ENCODE measurements at places on chromosomes 11 and 22. TPM values are rescaled to one million over a fixed set of nuclear protein-coding genes. Genes with fewer than 3 reads are reported as not detected.
A peak's percentile ranks its signal among the peaks of the same experiment; 100 is the strongest.

GPR83 gene
- total RNA-seq, result not detected

TPBGL gene
- total RNA-seq, result not detected

DNA sequence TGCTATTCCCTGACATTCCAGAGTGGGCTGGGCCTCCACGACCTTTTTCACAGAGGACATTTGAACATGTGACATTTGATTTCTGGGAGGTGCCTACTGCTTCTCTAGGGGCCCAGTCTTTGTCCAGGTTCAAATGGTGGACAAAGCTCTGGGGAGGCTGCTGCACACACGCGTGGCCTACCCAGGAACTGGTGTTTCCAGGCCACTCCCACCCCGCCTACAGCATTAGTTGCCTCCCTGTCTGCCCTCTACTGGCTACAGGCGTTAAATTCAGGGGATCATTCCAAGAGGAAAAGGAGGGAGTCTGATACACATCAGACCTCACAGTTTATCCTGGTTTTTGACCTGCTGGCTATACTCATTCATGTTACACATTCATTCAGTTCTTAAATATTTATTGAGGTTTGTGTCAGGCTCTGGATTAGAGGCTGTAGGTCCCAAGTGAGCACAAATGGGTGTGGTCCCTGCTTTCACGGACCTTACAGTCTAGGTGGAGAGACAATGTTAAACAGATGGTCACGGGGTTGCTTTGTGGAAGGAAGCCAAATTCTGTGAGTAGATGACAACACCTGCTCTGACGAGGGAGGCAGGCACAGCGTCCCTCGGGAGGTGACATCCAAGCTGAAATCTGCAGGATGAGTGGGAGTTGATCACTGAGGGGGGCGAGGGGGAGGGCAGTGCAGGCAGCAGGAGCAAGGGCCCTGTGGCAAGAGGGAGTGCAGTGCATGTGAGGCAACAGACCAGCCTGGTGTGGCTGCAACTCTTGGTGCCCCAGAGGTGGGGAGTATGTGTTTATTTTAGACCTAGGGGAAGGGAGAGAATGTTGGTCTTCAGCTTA lies 11.8 kb downstream of the TUB start:
- DNase-seq, result peak; percentile 66

- DNase-seq, result no peak
Observed at GRCh38 chr22:17481424-17481823, 81.9 kb upstream of the SLC25A18 start.

DUSP8 gene
- not detected for total RNA-seq

DNA sequence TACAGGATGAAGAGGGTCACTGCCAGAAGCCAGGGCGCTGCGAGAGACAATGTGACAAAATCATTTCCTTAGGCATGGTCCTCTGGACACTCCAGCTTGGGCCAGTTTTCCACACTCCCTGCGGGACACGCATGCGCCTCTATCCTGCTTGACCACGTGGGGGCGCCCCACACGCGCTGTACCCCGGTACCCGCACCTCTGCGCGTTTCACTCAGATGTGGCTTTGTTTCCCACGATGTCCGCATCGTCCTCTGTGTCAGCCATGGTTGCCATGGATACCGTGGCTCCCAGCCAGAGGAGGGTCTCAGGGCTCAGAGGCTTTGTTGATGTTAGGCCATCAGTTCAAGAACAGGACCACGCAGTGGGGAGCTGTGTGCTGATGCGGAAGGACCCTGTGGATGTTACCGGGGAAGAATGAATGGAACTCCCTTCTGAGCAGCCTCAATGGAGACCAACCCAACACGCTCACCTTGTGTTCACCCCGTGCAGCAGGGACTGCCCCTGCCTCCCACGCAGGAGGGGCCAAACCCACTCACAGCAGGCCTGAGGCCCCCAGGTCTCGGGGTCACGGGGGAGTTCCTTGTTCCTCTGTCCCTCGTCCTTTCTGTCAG lies 101.1 kb upstream of the SLC22A12 start:
- DNase-seq, result peak; percentile 25

DNA sequence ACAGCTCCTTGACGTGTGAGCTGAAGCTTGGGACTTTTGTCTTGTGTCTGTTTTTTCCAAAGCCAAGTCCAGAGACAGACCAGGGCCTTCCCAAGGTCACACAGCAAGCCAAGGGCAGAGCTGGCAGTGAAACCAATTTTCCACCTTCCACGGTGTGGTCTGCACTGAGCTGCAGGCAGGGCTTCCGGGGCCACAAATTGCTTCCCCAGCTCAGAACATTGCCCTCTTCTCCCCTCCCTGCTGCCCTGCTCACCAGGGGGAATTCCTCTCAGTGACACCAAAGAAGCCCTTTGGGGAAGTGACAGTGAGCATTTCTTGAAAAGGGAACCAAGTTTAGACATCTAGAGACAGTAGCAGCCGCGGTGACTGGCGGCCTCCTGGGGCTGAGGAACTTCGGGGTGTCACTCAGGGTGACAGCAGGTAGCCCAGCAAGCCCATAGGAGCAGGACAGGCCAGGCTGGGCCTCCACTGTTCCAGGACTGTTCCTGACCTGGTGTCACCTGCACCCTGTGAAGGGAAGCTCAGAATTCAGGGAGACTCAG lies 9.2 kb downstream of the FXYD2 start:
- no peak for DNase-seq

DNA sequence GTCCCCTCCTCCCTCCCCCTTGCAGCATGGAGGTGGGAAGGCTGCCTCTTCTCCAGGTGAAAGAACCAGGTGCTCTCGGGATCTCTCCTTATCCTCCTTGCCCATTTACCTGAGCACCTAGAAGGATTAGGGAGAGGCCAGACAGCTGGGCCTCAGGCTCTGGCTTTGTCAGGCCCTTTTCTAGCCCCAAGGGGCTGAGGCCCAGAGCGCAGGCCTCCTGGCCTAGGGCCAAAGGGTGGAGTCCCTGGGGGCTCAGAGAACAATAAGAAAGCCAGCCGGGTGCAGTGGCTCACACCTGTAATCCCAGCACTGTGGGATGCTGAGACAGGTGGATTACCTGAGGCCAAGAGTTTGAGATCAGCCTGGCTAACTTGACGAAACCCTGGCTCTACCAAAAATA lies 5.4 kb upstream of the TTLL1 start:
- DNase-seq, result no peak

- peak; percentile 47 for DNase-seq
Observed at GRCh38 chr11:88484873-88485621, 147.5 kb upstream of the CTSC start.

GRCh38 chr22:17823226-17823625 lies 49.0 kb upstream of the BID start:
- DNase-seq, result no peak

- no peak for DNase-seq
Observed at GRCh38 chr11:111796696-111797095, 30.5 kb upstream of the PPP2R1B start.

TSGA10IP gene
- total RNA-seq, result not detected

- no peak for DNase-seq
Observed at GRCh38 chr11:48101044-48101733, 115.4 kb upstream of the OR4B1 start.

DNA sequence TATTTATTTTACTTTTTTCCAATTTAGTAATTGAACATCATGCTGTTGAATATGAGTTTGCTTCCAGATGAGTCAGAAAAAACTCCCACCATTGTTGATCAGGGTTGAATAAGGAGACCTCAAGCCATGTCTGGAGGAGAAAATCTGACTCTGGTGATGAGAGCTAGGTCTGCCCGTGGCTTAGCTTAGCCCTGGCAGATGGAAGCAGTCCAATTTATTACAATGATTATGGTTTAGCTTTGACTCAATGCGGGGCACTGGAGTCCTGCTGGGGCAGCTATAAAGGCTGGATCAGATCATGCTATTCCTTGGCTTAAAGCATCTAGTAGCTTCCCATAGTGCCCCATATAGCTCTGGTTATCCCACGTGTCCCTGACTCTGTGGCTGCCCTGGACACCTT lies 506.5 kb downstream of the MN1 start:
- no peak for DNase-seq

GRCh38 chr11:87263979-87264378 lies 226.2 kb downstream of the TMEM135 start:
- DNase-seq, result no peak

OR8G1 gene
- not detected for total RNA-seq

SHISAL1 gene
- 1.3 TPM for total RNA-seq

DNA sequence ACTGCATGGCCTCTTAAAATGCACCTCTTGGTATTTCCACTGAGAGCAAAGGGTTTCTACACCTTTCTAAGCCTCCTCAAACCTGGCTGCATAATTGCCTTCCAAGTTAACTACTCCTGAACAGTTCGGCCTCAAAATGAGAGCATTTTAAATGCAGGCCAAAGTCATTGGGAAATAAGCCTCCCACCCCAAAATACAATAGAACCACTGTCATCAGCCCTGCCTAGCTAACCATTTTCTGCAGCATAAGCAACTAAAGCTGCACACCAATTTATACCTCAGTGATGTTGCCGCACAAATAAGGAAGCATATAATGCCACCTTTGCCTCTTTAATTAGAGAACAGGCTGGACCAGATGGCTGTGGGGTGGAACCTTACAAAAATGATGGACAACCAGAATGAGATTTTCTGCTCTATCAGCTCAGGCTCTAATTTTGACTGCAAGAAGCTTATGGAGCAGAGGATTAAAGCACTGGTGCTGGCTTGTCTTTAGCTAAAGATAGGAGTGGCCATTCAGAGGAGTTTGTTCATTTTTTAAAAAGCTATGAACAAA lies 4.3 kb downstream of the TOB2 start:
- no peak for DNase-seq

APLNR gene
- total RNA-seq, result 0.11 TPM

DNA sequence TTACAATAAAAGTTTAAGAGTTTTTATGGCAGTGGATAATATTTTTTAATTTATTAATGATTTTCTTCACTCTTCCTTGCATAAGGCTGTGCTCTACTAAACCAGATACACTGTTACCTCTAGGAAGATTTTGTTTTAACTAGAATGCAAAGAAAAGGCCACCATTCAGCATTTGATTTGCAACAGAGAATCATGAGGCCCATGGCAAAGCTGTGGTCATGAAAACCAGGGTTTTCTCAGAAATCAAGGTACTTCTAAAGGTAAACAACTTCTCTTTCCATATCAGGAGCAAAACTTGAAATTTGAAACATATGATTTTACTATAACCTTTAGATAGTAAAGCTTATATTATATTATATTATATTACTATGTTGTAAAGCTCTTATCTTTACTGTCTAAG lies 94.4 kb downstream of the FAM76B start:
- no peak for DNase-seq

DNA sequence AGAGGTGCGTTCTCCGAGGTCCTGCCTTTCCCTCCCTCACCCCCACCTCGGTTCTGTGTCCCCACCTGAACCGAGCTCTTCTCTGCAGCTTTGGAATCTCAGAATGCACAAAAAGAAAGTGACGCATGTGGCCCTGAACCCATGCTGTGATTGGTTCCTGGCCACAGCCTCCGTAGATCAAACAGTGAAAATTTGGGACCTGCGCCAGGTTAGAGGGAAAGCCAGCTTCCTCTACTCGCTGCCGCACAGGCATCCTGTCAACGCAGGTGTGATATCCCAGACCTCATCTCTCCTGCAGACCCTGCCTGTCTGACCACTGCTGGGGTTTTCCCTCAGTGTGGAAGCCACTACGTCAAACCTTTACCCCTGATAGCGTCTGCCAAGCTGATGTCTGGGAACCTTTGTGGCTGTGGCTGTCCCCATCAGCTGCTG lies 13.9 kb downstream of the ACP2 start:
- no peak for DNase-seq

DNA sequence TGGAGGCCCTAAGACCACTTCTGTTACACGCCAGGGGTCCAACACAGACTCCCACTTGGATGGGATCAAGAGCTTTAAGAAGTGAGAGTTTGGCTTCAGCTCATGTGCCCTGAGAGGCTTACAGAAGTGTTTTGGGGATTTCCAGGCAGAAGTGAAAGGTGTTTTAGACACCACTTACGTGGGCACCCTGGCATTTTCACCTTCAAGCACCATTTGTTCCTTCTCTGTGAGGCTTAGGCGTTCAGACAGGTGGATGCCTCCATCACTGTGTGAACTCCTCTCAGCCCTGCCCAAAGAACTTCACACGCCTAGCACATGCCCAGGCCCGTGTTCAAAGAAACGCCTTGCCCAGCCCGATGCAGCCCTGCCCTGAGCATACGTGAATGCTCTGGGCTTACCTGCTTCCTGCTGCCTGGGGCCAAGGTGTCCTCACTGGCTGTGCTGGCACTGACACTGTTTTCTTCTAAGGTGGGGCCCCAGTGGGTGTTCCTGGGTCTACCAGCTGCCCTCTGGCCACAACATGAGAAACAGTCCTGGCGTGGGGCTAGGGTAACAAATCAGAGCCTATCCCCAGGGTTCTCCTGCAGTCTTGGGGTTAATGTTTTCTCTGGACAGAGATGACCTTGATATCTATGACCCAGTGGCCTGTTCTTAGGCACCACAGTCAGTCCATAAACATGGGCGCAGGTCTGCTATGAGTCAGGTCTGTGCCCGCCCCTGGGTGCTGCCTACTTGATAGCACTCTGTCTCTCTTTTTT lies 34.0 kb downstream of the AMPD3 start:
- DNase-seq, result no peak

SEZ6L gene
- not detected for total RNA-seq

GRCh38 chr22:23037429-23038333 lies 32.6 kb upstream of the GNAZ start:
- DNase-seq, result no peak

ZPR1 gene
- total RNA-seq, result 78.7 TPM

- no peak for DNase-seq
Observed at GRCh38 chr22:50665738-50666137, 6.9 kb upstream of the SHANK3 start.

GRCh38 chr22:30969532-30970355 lies 679 bp downstream of the TUG1 start:
- peak; percentile 34 for DNase-seq

DNA sequence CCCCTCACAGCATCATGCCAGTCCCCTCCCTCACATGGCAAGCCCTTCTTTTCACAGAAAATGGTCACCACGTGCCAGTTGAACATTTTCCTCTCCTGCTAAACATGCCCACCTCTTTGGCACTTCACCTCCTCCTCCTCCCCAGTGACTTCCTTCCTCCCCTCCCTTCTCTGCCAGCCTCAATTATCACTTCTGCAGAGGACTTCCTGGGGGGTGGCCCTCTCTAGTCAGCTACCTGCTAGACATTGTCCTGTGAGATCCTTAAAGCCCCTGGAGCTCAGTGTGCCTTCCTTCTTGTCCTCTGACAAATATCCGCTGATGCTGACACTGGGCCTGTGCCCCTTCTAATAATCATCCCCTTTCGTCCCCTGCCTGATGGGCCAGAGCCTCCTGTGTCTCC lies 43.2 kb upstream of the E2F8 start:
- DNase-seq, result no peak

DNA sequence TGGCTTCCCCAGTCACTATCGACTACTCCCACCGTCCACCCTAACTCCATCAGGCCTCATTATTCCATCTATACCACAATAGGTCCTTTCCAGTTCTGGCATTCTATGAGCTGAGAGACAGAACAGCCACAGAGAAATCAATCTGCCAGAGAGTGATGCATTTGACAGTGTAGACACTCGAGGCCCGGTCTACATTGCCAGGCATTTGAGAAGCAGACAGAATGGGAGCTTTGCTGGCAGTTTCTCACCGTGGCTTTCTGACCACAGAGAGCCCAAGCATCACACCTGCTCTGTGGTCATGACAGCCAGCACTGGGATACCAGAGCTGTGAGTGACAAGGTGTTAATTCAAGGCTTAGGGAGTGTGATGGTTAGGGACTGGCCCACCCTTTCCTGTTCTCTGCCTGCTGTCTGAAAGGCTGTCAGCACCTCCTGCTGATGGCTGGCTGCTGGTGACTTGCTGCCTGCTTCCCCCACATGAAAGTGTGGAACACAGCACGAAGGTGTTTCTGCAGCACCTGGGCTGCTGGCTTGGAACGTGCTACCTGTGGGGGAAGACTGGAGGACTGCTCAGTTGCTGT lies 137.8 kb downstream of the KIRREL3 start:
- DNase-seq, result peak; percentile 32
